ENCODE measurements at places on chromosomes 7 and 10.

GRCh38 chr10:102231357-102232318 lies 5.5 kb downstream of the ELOVL3 start:
- DNase-seq, result no peak

DNA sequence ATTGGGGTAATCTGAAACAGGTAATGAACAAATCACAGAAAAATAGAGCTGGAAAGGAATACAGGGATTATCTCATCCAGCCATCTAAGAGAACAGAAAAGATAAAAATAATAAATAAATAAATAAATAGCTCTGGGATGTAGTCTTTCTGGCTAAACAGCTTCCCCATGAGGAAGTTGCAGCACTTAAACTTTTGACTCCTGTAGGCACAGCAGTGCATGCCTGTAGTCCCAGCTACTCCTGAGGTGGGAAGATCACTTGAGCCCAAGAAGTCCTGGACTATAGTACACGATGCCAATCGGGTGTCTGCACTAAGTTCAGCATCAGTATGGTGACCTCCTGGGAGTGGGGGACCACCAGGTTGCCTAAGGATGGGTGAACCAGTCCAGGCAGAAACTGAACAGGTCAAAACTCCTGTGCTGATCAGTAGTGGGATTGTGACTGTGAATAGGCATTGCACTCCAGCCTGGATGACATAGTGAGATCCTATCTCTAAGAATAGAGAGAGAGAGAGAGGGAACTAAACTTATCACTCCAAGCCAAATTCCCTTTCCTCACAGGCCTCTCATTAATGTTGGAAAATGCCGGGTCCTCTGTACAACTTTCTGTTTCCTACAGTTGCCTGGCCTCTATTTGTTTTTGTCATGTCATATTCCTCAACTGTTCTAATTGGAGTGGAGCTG lies 61.7 kb upstream of the CDK13 start:
- no peak for DNase-seq

GRCh38 chr7:116185956-116186355 lies 24.4 kb upstream of the TES start:
- peak; percentile 44 for DNase-seq

GRCh38 chr10:86642499-86642898 lies 11.8 kb upstream of the OPN4 start:
- DNase-seq, result peak; percentile 78

- DNase-seq, result no peak
These were observed 18.7 kb downstream of the NEURL1 start for GRCh38 chr10:103512166-103512565.

DNA sequence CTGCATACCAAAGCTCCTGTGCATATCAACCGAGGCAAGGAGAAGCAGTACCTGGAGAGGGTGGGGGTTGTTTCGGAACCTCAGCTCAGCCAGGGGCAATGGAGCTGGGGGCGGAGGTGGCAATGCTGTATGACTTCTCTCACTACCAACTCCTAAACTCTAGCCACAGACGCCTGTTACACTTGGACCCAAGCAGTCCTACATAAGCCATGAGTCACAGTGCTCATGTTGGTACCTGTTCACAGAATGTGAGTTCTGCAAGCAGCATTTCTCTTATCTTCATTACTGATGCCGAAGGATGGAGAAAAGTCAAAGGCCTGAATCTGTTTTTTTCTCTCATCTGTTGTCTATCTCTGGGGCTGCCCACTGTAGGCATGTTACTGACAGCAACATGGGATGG lies 3.2 kb upstream of the RAB18 start:
- peak; percentile 89 for DNase-seq

GRCh38 chr10:38741226-38741625 lies 647.1 kb downstream of the ZNF37A start:
- DNase-seq, result no peak

DNA sequence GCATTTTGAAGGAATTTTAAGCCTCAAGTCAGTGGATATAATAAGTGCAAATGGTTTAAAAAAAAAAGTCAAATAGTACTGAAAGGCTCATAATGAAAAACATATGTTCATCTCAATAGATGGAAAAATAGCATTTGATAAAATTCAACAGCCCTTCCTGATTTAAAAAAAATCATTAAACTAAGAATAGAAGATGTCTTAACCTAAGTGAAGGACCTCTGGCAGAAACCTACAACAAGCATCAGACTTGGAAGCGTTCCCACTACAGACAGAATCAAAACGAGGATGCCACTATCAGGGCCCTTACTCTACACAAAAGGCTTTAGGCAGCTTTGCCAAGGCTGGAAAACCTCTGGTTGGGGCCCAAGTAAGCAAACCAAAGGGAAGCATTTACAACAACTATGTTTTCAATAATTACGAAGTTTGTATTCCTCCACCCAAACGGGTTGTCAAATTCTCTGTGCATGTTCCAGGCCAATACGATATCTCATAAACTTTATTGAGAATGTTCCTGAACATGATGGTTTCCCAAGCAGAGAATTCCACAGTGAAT lies 45.1 kb downstream of the CYTH3 start:
- no peak for DNase-seq
